ENCODE measurements at places on chromosomes 5 and 9.
A peak's percentile ranks its signal among the peaks of the same experiment; 100 is the strongest.

- no peak for DNase-seq
These were observed 3.4 kb downstream of the KLHL9 start for GRCh38 chr9:21331676-21332402.

DNA sequence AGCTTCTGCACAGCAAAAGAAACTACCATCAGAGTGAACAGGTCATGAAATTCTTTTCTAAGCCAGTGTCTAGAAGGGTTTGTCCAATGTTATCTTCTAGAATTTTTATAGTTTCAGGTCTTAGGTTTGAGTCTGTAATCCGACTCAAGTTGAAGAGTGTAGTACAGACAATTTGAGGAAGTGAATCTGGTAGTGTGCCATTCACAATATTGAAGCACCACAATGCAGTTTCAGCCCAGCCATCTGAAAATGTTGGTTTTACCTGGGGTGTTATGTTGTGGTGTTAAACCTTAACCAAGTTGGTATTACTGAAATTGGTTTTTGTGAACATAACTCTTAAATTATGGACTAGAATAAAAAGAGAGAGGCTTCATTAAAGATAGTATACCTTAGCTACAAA, 77.2 kb downstream of the ADAMTS16 start:
- no peak for DNase-seq

- no peak for DNase-seq
These were observed 138.1 kb downstream of the MYO10 start for GRCh38 chr5:16797951-16798350.

GRCh38 chr9:35905912-35906679, at the start of gene HRCT1:
HRCT1 (plus strand) TSS chr9:35906202; CDS start chr9:35906288, 86 bp downstream.
- DNase-seq, result peak; percentile 88

DNA sequence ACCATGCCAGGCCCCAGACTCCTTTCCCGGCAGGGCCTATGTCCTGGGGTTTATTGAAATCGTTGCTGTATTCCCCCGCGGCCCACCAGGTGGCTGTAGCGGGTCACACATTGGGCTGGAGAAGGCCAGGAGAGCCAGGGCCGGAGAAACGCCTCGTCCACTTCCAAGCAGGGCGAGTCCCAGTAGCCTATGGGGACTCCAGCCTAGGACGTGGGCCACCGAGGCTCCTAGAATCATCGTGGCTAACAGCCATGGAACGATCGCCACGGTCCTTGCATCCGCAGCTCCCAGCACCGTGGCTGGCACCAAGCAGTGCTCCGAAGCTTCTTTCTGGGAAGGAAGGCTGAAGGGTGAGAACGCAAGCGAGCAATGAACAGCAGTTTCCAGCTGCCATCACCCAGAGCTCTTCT, 87.7 kb downstream of the ENTREP1 start:
- peak; percentile 64 for DNase-seq

DNA sequence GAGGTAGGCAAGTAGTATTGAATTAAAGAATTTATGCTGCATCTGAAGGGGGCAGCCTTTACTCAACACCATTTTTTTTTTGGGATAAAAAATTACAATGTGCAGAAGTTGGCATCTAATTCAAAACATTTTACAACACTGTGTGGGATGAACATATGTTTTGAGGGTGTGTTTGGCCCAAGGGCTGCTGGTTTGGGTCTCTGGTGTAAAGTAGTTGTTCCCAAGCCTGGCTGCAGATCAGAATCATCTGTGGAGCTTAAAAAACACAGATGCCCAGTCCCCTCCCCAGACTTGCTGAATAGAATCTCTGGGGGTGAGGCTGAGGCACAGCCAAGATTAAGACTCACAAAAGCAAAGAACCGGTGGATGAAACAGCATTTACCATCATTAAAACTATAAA, 33.0 kb upstream of the PDZD2 start:
- DNase-seq, result no peak

GRCh38 chr5:178454821-178455479, 135.2 kb downstream of the COL23A1 start:
- DNase-seq, result no peak

GRCh38 chr9:136903041-136903554, 16.8 kb downstream of the TRAF2 start:
- no peak for DNase-seq

GRCh38 chr5:102760815-102761214, 5.7 kb downstream of the PAM start:
- DNase-seq, result no peak

DNA sequence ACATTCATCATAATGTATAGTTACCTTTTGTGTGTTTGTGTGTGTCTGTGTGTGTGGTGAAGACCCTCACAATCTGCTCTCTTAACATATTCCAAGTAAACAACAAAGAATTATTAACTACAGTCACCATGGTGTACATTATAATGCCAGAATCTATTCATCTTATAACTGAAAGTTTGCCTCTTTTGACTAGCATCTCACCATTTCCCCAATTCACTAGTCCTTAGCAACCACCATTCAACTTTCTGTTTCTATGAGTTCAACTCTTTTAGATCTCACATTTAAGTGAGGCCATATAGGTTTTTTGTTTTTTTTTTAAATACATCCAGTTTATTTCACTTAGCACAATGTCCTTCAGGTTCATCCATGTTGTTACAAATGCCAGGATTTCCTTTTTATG, 83.6 kb downstream of the SMC2 start:
- DNase-seq, result no peak

DNA sequence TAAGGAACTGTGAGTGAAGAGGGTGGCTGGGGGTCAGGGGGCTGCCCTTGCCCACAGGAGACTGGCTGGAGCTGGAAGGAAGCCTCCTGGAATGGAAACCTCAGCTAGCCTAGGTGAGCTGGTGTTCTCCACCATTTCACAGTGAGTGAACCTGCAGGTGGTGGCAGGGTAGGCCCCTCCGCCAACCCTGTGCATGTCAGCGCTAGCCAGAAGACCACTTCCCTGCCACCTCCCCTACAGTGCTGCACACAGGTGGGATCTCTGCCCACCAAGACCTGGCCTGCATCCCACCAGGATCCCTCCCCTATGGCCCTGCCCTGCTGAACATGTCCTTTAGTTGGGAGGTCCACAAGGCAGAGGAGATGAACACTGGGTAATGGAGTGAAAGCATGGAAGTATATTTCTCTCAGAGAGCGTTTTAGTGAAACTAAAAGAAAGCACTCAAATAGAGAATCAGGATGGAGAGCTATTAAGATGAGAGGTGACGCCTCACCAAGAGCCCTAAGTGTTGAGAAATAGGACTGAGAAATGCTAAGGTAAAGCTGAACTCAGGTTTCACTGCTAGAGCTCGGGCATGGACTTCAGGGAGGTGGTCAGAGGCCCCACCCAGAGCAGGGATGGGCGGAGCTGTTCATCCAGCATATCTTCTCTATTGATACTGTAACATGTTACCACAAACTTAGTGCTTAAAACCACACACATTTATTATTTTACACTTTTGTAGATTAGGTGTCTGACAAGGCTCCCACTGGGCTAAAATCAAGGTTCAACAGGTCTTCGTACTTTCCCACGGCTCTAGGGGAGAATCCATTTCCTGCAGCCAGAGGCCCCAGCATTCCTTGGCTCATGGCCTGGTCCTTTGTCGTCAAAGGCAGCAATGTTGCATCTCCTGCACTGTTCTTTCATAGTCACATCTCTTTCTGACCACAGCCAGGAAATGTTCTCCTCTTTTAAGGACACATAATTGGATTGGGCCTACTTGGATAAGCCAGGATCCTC, 83.2 kb downstream of the DIRAS2 start:
- no peak for DNase-seq

DNA sequence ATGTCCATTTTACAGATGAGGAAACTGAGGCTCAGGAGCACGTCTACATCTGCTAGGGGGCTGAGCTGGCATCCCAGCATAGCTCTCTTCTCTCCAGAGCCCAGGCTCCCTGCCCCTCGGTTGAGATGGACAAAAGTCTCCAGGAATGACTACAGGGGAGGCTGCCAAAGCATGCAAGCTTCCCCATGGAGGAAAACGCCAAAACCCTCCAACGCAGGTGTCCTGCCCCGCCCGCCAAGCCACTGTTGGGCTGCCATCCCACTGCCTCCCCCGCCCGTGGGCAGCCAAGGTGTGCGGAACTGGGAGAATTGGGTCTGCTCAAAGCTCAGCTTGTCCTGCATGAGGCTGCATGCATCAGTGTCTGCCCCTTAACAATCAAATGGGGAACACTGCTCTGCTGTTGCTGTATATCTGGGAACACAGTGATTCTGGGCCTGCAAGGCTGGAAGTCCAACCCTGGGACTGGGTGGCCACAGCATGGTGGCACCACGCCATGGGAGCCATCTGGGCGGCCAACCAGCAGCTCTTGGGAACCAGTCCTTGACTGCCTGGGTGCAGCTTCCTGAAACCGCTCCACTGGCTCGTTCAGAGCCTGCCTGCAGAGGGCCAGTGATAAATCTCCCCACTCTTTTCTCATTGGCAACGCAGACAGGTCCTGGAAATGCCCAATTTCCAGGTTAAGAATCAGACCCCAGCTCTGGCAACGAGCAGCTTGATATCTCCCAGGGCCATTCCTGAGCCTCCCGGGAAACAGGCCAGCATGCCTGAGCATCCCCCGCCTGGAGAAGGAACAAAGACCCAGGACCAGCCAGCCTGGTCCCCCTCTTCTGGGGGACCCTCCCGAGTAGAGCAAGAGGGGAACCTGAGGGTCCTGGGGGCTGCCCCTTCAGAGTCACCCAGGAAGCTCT, 3.5 kb downstream of the RALGDS start:
- no peak for DNase-seq

- DNase-seq, result no peak
These were observed 11.1 kb upstream of the NEUROG1 start for GRCh38 chr5:135546912-135547311.

GRCh38 chr5:152456815-152457443, 51.9 kb upstream of the NMUR2 start:
- no peak for DNase-seq

- DNase-seq, result no peak
These were observed 77.5 kb downstream of the STARD4 start for GRCh38 chr5:111434800-111435199.

GRCh38 chr5:151670083-151670686, 16.5 kb downstream of the SPARC start:
- DNase-seq, result no peak

DNA sequence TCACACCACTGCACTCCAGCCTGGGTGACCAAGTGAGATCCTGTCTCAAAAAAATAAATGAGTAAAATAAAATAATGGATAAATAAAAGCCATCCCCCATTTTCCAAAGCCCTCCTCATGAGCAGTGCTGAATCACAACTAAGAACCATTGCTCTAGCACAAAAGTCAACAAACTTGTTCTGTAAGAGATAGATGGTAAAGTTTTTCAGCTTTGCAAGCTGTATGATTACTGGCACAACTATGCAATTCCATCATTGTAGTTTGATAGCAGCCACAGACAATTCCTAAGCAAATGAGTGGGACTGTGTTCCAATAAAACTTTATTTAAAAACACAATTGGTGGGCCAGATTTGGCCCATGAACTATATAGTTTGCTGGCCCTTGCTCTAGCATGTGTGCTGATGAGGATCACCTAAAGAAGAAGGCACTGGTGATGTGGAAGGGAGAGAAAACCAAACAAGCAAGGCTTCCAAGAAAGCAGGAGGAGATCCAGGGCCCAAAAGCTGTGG, 64.6 kb downstream of the NEURL1B start:
- no peak for DNase-seq

Data from RWPE1 (cell line).